ENCODE measurements at places on chromosomes 12 and 14. TPM values are rescaled to one million over a fixed set of nuclear protein-coding genes. Genes with fewer than 3 reads are reported as not detected.

Gene SLC10A1
- not detected for total RNA-seq

Gene DPPA3
- not detected for total RNA-seq

Gene LRP1-AS
- total RNA-seq, result not detected

- no peaks in the 10 kb centered on the region for H3K36me3 ChIP-seq
- H3K27me3 ChIP-seq, result peaks cover 4% of the 10 kb centered on the region
- no peaks in the 10 kb centered on the region for H3K4me1 ChIP-seq
- no peak for DNase-seq
- no peak overlapping the region for H3K4me3 ChIP-seq
These were observed 51.9 kb downstream of the SERPINA3 start for GRCh38 chr14:94663965-94664704.

GRCh38 chr12:50725011-50725942 lies 38.6 kb upstream of the ATF1 start:
- no peak overlapping the region for H3K27ac ChIP-seq
- H3K27me3 ChIP-seq, result no peaks in the 10 kb centered on the region
- no peak overlapping the region for H3K4me3 ChIP-seq
- H3K4me1 ChIP-seq, result peaks cover 7% of the 10 kb centered on the region

DNA sequence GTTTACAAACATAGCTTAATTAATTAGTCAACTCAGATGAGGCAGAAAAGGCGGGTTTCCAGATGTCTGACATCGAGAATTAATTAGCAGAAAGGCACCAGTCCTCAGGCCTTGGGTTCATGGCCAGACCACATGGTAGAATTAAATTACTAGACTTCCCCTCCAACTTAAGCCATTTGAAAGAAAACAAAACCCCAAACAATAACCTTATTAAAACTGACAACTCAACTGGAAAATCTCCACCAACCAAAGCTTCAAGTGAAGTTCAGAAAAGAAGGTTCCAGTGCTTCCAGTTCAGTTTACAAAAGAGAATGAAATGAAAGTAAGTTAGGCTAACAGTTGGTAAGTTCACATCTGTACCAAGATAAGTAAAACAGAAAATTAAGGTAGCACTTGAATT lies 349.5 kb downstream of the GRIN2B start:
- no peak overlapping the region for H3K27ac ChIP-seq
- no peak for DNase-seq
- peaks cover 4% of the 10 kb centered on the region for H3K27me3 ChIP-seq

- no peaks in the 10 kb centered on the region for H3K27me3 ChIP-seq
- H3K4me1 ChIP-seq, result no peaks in the 10 kb centered on the region
- no peaks in the 10 kb centered on the region for H3K36me3 ChIP-seq
- DNase-seq, result no peak
- no peak overlapping the region for H3K27ac ChIP-seq
These were observed 26.4 kb downstream of the MGAT4C start for GRCh38 chr12:86229772-86230171.

DNA sequence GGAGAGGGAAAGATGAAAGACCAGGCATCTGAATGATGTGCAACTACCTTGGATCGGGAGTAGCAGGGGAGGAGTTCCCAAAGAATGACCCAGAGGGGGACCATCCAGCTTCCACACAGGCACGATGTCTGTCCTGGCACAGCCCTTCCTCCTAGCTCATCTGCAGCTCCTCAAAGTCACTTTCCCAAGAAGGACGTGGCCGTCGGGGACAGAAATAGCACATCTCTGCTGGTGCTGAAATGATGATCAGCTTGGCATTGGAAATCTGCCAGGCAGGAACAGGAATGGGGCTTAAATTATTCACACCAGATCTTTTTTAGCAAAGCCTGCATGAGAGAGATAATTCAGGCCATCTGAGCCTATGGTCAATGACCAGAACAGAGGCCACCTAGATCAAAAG lies 41.7 kb downstream of the TSPAN11 start:
- peaks cover 6% of the 10 kb centered on the region for H3K27me3 ChIP-seq
- H3K4me3 ChIP-seq, result no peak overlapping the region
- H3K36me3 ChIP-seq, result no peaks in the 10 kb centered on the region
- no peak overlapping the region for H3K27ac ChIP-seq
- no peaks in the 10 kb centered on the region for H3K4me1 ChIP-seq
- no peak for DNase-seq

GRCh38 chr12:88419794-88420193 lies 160.5 kb downstream of the KITLG start:
- no peak for DNase-seq
- no peak overlapping the region for H3K4me3 ChIP-seq
- no peak overlapping the region for H3K27ac ChIP-seq
- no peaks in the 10 kb centered on the region for H3K36me3 ChIP-seq
- no peaks in the 10 kb centered on the region for H3K4me1 ChIP-seq

DNA sequence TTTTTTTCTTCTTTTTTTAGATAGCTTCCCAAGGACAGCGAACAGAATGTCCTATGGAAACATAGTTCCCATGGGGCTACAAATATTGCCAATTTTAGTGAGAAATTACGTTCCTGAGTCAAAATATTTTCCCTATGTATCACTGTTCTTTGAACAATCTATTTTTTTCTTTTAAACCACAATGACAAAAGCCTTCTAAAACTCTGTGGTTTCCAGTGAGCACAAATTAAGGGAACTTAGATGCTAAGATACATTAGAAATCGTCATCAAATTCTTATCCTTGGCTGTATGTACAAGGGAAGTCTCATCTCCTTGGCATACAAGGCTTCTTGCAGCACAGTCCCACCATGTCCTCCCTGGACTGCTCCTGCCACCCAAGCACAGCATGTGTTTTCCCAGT lies 17.9 kb downstream of the CPM start:
- DNase-seq, result no peak
- H3K4me1 ChIP-seq, result peaks cover 15% of the 10 kb centered on the region
- no peak overlapping the region for H3K4me3 ChIP-seq
- H3K27ac ChIP-seq, result no peak overlapping the region
- peaks cover 1% of the 10 kb centered on the region for H3K36me3 ChIP-seq
- no peaks in the 10 kb centered on the region for H3K27me3 ChIP-seq

DNA sequence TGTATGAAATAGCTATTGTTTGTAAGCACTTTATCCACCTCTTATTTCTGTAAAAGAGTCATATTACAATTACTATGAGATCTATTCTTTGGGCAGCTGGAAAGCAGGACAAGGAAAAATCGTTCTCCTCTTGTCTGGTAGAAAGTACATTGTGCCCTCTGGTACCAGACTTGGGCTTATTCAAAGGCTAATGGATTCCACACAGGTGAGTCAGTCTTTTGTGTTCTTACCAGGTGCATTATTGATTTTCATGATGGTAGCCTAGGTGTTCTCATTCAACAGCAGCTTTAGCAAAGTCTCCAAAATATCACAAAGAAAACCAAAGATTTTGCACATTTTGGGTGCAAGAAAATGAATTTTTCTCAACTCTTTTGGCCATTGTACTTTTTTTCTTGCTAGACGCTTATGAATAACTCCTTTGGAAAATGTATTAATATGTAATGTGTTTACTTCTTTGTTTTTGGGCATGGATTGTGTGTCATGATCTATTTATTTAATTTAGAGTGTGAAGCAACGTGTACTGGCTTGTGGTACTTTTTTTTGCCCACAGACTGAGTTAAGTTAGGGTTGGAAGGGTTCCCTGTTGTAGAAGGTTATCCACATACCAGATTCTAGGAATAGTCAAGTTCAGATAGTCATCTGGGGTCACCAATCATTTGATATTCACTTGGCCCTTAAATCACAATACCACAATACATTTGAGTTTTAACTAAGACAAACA lies 26.2 kb downstream of the MNAT1 start:
- no peak overlapping the region for H3K27ac ChIP-seq
- peaks cover 6% of the 10 kb centered on the region for H3K27me3 ChIP-seq
- no peak for DNase-seq
- peaks cover 38% of the 10 kb centered on the region for H3K4me1 ChIP-seq
- H3K36me3 ChIP-seq, result peaks cover 10% of the 10 kb centered on the region
- H3K4me3 ChIP-seq, result no peak overlapping the region

Measured in activated T-helper 1 cell treated with anti-CD3 and anti-CD28 coated beads, Interleukin-12 subunit alpha, Interleukin-12 subunit beta, Interleukin-2, Interleukin-4 antibody, amounts not matched to agents 30 ng/mL and 10 ng/mL and 1 ng/mL, durations not matched to agents 14 hours and 24 hours and 36 hours (primary cell).